ENCODE measurements at places on chromosomes 1 and 21. TPM values are rescaled to one million over a fixed set of nuclear protein-coding genes. Genes with fewer than 3 reads are reported as not detected.
A peak's percentile ranks its signal among the peaks of the same experiment; 100 is the strongest.

CRYAA gene
- total RNA-seq: not detected

AIRE gene
- total RNA-seq: not detected

MPL gene
- total RNA-seq: not detected

TMEM240 gene
- 0.42 TPM for total RNA-seq

OPTC gene
- total RNA-seq: not detected

DENND2C gene
- total RNA-seq: 0.73 TPM

MTARC1 gene
- total RNA-seq: not detected

RAB7B gene
- total RNA-seq: not detected

TACSTD2 gene
- total RNA-seq: 0.07 TPM

GRCh38 chr1:10519016-10519417 lies 44.3 kb downstream of the PEX14 start:
- no peak for DNase-seq

GRCh38 chr1:193339401-193339800 lies 153.0 kb upstream of the B3GALT2 start:
- DNase-seq: no peak

GRCh38 chr1:154583773-154584172 lies 16.2 kb downstream of the CHRNB2 start:
- no peak for DNase-seq

- DNase-seq: peak; percentile 72
Observed at GRCh38 chr1:109910123-109910962, at the start of gene CSF1. TSS of gene CSF1 (plus strand) at chr1:109910849. CDS start at chr1:109911024, 175 bp downstream.

GRCh38 chr1:103901072-103901471 lies 151.4 kb downstream of the AMY1C start:
- DNase-seq: no peak

DNA sequence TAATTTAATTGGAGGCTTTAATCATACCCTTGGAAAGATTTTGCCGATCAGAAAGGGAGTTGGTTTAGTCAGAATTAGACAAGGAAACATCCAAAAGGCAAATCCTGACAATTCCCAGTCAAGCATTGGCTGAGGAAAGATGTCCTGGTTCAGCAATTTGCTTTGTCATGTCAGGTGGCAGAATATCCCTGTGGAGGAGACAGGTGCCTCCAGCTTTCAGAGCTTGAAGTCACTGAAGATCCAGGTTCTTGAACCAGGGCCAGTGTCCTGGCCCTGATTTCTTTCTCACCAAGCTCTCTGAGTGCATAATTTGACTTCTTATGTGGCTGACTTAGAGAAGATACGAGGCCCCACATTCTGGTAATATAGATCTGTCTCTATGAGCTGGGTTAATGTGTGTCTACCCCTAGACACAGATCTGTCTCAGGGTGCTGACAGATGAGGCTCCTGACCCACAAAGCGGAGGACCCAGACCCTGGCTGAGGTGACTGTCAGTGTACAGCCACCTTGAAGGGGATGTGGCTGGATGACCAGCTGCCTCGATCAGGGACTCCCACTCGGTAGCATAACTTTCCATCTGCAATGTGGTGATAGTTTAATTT lies 118.9 kb downstream of the HHAT start:
- no peak for DNase-seq

DNA sequence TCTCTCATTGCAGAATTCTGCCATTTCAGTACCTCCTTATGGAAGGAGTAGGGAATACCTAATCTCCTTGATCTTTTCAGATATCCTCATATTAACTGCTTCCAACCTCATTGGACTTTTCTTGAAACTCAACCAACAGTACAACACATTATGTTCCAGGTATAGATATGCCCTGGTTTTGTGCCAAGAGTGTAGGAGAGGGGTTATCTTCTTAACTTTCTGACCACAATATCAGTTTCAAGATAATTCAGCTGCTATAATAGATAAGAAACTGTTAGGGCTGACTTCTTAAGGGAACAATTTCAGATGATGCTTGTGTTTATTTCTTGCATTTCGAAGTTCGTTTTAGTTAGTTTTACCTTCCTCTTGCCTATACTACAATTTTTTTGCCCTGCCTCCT lies 2.1 kb upstream of the LPGAT1 start:
- no peak for DNase-seq

DNA sequence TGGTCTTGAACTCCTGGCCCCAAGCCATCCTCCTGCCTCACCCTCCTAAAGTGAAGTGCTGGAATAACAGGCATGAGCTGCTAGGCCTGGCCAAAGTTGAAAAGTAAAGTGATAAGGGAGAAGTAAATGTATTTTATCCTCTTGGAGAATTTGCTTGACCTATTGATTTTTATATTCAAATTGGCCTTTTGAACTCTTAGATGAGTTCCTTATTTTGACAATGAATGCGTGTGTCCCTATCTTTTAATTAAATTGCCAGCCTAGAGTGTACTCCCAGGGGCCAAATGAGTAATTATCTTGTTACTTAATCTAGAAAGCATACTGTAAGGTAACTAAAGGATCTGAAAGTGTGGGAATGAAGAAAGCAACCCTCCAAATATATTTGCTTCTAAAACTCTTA lies 11.4 kb downstream of the RNF11 start:
- DNase-seq: no peak

DNA sequence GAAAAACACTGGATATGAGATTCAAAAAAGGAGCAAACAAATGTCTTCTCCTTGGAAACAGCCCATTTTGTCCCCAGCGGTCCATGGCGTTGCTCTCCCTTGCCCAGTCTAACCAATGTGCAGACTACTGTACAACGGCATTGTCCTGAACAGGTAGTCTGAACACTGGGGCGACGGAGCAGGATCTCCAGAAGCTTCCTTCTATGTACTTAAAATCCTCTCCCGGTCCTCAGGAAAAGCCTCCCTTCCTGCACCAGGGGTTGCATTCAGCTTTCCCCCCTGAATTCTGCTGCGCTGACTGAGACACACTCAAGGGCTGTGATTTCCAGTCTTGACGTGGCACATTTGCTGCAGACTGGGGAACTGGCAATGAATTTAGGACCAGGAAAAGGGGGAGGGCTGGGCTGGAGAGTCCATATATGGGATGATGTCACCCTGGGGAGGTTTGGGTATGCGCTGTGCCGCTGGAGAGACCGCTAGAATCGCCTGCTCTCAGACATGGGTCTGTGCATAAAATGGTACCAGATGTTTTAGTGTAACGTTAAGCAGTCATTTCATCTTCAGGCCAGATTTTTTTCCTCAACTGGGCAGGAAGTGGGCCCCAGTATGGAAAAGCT lies 275.9 kb upstream of the C1orf105 start:
- no peak for DNase-seq

DNA sequence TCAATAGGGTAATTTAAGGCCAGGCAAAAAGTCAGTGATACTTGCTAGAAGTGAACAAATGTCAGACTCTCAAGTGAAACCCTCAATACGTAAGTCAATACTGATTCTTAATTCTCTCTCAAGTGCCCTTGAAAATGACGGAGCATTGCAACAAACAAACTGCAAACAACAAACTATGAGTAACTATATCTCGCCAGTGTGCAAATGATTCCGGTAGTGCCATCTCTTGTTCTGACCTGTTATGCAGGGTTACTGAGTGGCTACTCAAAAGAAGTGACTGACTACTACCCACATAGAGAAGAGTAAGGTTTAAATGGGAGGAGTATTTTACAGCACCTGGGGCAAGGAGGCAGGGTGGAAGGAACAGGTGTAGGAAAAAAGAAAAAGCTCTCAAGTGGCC lies 1.6 kb downstream of the SLC19A2 start:
- no peak for DNase-seq

DNA sequence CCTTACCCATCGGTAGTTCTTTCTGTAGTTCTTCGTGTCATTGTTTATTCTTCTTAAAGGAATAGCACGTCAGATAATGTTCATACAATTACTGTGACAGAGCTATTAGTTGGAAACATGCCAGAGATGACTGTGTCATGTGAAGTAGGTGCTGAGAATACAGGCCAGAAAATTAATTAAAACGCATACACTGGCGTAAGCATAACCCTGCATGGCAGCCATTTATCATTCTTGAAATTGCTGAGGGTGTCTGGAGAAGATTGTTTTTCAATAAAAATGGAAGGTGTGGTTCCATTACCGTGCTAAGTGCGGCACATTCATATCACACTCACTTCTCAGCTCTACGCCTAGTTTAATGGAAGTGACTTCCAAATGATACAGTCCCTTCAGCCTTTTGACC lies 7.8 kb downstream of the ETS2 start:
- DNase-seq: no peak

DNA sequence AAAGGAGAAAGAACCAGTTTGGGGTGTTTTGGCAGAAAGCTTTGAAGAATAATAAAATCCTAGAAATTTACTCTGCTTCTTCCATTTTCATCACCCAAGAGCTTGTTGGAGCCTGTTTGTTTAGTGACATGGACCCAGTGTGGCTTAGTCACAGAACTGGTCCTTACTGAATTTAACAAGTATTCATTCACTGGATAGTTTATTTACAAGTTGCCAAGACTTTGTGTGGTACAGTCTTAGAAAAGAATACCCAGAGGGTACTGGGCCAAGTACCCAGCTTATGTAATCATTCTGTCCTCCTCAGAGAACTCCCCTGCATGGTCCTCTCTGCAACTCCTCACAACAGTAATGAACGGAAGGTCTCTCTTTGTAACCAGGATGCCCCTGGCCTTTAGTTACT lies 16.4 kb downstream of the RAB4A start:
- DNase-seq: no peak

GRCh38 chr1:43348343-43348808 lies 10.4 kb upstream of the CDC20 start:
- no peak for DNase-seq

- no peak for DNase-seq
Observed at GRCh38 chr1:186623551-186623950, 56.7 kb downstream of the PTGS2 start.

- peak; percentile 64 for DNase-seq
Observed at GRCh38 chr1:3372317-3372716, 82.1 kb upstream of the ARHGEF16 start.

DNA sequence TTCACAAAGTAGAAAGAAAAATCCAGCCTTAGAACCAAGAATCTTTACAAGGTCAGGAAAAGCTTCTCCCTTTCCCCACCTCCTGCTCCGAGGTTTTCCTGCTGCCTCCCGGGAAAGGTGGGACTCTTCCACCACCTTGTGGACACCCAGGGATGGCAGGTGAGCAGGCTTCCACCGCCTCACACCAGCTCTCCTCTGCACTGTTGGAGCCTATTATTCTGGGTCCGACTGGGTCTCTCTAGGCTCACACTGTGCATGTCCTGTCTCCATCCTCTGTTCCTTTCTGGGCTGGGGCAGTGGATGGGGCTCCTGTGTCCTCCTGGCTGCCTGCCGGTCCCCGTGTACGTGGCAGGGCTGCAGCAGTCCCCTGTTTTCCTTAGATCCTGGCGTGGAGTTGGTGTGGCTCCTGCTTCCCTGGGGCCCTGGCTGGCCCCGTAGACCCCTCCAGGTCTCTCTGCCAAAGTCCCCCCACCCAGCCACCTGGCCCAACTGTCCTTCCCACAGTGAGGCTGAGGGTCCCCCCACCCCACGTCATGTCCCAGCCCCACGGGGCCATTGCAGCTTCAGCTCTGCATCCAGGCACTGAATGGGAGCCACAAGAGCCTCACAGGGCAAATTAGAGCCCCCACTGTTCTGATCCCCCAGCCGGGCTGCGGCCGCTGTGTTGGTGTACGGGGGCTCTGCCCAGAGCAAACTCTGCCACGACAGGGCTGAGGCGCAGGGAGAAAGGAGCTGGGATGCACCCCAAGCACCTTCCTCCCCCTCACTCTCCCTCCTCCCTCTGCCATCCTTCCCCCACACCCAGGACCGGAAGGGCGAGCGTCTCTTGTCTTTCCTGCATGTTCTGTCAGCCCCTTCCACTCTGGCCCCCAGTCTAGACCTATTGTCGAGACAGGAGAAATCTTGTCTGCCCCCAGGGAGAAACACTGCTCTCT lies 3.3 kb upstream of the SLC45A1 start:
- peak; percentile 73 for DNase-seq

GRCh38 chr1:209029737-209030136 lies 553.8 kb upstream of the CAMK1G start:
- no peak for DNase-seq

DNA sequence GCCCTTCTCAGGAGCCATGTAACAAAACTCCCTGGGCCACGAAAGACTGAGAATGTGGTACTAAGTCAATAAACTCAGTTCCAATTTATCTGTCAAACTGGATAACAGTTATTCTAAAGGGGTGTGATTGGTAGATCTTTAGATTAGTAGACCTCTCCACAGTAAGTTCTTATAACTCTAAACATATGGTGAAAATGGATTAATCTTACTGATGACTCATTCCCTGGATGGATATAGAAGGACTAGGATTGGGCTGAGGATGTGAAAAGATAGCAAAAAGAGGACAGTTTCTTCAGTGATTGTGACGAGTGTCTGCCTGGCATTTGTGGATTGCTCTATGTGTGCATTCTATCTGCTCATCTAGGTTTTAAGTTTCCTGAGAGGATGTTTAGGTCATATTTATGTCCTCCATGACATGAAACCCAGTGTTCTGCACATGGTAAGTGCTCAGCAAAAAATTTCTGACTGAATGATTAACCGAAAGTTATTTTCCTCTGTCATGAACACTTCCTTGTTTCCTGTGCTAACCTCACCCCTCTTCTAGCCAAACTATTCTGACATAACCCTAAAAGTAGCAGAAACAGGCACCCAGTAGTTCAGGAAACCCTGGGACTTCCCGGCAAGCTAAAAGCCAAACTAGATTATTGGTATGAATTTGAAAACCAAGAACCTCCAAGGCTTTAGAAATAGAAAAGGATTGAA lies 397.5 kb upstream of the PLXNA2 start:
- DNase-seq: no peak

GRCh38 chr1:200965111-200965805 lies 58.3 kb downstream of the KIF21B start:
- no peak for DNase-seq

DNA sequence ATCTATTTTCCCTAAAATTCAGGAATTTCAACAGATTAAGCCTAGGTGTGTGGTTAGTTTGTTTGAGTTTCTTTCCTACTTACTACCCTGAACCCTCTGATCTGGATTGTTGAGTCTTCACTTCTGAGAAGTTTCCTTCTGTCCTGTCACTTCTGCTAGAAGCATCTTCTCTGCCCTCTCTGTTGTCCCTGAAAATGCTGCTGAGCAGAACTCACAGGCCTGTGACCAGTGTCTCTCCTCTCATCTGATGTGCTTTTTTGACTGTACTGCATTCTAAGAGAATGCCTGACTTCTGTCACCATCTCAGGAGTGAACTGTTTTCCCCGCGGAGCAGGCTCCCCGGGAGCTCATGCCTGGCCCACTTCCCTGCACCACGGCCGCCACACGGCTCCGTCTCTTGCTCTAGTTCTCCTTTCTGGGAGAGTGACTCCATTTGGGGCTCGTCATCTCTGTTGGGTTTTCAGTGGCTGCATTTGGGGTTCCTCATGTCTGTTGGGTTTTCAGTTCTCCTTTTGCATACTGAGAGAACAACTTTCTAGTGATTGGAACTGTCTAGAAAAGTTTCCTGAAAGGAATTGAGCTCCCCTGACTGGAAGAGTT lies 77.9 kb downstream of the POFUT2 start:
- DNase-seq: no peak

DNA sequence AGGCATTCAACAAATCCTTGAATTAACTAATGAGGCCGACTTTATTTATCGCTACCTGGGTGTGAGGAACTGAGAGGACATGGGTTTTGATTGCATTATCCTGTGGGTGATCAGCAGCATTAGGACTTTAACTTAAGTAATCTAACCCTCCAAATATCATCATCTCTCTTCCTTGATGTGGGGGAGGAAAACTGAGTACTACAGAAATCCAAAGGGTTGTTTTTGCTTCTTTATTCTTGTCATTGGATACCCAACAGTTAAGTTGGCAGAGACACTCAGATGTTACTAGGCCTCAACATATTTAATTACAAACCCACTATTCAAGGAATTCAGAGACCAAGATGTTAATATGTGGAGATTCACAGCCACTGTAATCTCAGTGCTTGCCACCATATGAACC lies 97.4 kb upstream of the ST6GALNAC5 start:
- no peak for DNase-seq

Measured in activated CD4-positive, alpha-beta T cell treated with anti-CD3 and anti-CD28 coated beads for 36 hours (primary cell).